H1 (cell line): ENCODE measurements at places on chromosomes 2 and 18. TPM values are rescaled to one million over a fixed set of nuclear protein-coding genes. Genes with fewer than 3 reads are reported as not detected.

- DNase-seq = no peak
These were observed 100.6 kb downstream of the ACKR3 start for GRCh38 chr2:236670235-236670620.

- DNase-seq = no peak
These were observed 182.8 kb downstream of the RBM43 start for GRCh38 chr2:151078889-151079288.

Gene MERTK
- 6.1 and 7.0 TPM in 2 replicates for total RNA-seq

Gene IL36G
- not detected in 2 replicates for total RNA-seq

- DNase-seq = no peak
These were observed 2.2 kb upstream of the UGT1A6 start for GRCh38 chr2:233690444-233690843.

Gene IL36A
- not detected in 2 replicates for total RNA-seq
